ENCODE measurements at places on chromosomes 5 and 9.

DNA sequence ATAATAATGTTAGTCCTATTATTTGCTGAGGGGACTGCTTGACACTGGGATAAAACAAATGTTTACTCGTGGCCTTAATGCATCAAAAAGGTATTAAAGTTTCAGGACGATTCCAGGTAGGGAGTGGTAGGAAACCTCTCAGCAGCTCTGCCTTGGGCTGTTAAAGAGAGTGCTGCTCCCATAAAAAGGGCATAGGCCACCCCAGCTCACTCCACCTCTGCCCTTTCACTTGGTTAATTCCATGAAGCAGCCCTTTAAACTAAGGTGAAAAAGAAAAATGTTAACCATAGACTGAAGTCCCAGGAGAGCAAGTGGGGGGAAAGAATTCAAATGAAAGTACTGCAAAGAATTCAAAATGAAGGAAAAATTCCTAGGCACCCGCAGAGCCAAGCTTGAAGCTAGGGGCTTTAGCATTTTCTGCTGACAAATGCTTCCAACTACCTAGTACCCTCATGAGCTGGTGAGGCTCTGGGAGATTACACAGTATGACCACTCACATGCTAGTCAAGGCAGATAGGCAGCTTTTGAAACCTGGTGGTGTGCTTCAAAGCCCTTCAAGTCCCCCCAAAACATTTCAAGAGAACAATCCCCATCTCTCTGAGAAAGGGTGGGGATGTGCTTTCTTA is 8.5 kb downstream of the KLF9 start:
- DNase-seq: no peak

- DNase-seq: no peak
Measured at GRCh38 chr9:133935328-133936005, 56.7 kb downstream of the VAV2 start.

DNA sequence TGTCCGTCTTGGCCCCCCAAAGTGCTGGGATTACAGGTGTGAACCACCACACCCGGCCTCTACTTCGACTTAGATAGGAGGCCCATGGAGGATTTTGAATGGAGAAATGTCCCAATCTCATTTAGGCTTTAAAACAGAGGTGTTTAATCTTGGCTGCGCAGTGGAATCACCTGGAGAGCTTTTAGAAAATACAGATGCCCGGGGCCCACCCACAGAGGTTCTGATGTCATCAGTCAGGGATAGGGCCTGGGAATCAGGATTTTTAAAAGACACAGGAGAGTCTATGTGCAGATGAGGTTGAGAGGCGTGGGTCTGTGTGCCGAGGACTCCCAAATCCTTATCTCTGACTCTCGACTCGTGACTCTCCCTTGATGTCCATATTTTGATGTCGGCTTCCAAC is 124.0 kb upstream of the BOD1 start:
- no peak for DNase-seq

DNA sequence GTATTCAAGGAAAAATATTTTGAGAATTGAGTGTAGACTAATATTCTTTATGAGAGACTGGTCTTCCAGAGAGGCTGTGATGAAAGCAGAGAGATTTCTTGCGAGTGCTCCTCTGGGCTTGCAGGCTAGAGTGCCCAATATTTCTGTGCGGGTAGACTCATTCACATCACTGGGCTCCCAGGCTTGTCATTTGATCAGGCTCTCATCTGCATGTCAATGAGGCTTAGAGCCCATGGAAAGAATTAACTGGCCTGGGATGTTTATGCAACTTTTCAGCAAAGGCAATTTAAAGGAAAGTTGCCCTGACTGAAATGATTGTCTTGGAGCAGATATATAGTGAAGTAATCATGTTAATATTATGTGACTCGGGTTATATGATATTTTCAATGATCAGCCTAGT is 42.3 kb downstream of the SNCAIP start:
- no peak for DNase-seq

GRCh38 chr5:61820836-61821235 is 485.2 kb upstream of the KIF2A start:
- DNase-seq: no peak

GRCh38 chr9:92290785-92291429 is 2.6 kb downstream of the IARS1 start:
- DNase-seq: no peak

DNA sequence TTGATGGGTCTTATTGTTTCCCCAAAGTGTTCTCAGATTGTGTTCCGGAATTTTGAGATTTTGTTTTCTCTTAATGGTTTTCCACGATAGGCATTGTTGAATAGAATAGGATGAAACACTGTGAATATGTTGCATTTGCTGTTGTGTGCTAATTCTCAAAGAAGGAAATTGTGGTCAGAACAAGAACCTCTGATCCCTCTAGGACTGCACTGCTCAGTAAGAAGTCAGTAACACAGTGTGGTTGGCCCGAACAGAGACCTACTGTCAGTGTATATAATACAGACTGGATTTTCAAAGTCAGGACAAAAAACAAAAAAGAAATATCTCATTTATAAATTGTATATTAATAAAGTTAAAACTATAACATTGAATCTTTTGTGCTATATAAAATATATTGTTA is 494.8 kb downstream of the MAT2B start:
- DNase-seq: no peak

- DNase-seq: no peak
Measured at GRCh38 chr5:116135344-116135743, 50.5 kb downstream of the COMMD10 start.

DNA sequence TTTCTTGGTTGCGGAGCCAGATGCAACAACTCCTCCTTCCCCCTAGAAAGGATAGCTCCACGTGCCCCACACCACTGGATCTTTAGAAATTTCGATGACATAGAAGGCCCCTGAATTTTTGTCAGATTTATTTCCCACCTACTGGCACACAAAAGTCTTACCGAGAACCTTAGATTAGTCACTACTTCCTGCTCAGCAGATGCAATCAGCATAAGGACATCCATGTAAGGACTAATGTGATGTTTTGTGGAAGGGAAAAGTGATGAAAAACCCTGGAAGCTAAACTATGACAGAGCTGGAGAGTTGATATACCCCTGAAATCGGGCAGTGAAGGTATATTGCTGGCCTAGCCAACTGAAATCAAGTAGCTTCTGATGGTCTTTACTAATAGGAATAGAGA is 125.5 kb upstream of the NFIL3 start:
- no peak for DNase-seq

DNA sequence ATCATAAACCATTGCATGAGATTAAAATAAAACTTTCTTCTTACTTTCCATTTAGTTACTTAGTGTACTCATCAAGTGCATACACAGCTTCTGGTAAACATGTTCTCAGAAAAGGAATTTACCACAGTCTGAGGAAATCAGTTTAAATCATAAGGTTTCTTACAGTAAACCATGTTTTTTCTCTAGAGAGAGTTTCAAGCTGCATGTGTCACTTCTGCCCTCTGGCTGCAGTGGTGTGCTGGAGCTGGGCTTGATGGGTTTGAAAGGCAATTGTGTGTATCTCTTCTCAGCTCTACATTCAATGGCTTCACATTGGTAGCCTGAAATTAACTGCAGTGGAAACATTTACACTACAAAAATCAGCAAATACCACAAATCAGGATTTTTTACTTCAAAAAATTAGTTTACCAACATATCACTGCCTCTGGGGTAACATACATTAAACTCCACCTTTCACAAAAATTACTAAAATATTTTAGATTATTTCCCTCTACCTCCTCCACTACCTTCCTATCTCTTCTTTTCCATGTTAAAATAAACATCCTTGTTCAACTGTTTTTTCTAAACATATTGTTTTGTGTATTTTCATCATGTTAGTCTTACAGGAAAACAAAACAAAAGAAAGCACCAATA is 414.3 kb downstream of the ANXA1 start:
- DNase-seq: peak; percentile 31

DNA sequence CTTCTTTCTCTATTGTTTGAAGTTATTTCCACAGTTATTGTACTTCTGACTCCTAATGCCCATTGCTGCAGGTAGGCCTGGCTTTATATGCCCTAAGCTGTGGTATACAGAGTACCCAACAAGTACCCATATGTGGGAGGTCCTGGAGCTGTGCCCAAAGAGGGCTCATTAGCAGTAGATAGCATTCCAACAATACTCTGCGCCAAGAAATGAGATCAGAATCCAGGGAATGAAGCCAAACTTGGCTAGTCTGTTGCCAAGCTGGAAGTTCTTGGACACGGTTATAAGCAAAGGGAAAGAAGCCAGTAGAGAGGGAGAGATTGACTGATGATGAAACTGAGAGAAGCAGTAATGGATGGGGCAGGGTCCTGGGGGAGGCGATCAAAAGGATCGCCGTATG is 29.7 kb upstream of the FAM169A start:
- peak; percentile 17 for DNase-seq

DNA sequence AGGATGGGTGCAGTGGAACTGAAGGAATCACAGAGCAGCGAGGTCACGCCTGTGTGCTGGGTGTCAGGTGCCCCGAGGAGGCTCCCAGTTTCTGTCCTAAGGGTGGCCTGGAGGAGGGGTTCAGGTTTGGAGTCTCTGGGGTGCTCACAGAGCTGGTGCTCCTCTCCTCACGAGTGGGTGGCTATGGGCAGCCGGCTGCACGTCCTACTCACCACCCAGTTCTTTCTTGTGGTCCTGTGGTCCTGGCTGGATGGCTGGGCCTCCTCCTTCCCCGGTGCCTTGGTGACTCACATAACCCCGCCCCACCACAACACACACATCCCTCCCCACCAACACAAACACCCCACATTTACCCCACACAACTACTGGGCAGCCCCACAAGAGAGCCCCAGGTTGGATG is 9.9 kb upstream of the PTGS1 start:
- no peak for DNase-seq

DNA sequence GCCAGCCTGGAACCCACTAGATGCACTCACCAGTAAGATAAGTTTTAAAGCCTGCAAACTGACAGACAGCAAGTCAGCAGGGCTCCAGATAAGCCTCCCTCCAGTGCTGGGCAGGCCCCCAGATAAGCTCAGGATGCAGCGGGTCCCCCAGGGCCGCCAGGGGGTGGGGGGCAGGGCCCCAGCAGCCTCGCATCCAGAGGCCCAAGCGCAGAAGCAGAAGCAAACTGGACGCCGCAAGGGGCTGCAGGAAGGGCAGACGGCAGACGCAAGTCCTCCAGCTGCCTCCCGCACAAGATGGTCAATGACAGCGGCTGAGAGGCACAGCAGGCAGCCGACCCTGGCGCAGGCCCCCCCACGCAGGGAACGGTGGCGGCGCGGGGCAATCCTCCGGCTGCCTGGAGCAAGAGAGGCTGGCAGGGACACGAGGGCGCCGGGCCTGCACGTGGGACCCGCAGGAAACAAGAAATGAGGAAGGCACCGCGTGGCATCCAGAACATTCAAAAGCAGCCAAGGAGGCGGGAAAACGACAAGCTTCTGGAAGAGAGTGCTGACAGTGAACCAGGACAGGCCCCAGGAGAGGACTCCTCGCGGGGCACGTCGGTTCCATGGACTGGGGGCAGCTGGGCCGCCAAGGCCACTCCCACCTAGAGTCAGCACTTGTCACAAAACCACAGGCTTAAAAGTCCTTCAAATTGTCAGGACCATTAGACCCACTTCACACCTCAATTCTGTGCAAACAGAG is 49.8 kb downstream of the ROR2 start:
- DNase-seq: no peak

DNA sequence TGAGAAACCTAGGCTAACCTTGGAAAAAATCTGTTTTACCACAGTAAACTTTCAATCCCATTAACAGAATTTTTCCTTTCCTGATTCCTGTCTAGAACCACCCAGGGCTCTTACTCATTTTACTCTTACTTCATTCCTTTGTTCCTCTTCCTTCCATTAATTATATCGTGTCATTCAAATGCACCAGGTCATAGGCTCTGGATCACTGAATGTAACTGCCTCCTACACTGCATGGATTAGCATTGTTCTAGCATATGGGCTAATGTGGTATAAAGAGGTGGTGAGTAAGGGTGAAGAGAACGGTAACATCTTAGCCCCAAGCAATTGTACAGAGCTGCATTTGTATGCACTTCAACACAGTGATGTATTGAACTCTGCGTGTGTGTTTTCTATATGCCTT is 49.5 kb upstream of the SPINK5 start:
- DNase-seq: no peak

DNA sequence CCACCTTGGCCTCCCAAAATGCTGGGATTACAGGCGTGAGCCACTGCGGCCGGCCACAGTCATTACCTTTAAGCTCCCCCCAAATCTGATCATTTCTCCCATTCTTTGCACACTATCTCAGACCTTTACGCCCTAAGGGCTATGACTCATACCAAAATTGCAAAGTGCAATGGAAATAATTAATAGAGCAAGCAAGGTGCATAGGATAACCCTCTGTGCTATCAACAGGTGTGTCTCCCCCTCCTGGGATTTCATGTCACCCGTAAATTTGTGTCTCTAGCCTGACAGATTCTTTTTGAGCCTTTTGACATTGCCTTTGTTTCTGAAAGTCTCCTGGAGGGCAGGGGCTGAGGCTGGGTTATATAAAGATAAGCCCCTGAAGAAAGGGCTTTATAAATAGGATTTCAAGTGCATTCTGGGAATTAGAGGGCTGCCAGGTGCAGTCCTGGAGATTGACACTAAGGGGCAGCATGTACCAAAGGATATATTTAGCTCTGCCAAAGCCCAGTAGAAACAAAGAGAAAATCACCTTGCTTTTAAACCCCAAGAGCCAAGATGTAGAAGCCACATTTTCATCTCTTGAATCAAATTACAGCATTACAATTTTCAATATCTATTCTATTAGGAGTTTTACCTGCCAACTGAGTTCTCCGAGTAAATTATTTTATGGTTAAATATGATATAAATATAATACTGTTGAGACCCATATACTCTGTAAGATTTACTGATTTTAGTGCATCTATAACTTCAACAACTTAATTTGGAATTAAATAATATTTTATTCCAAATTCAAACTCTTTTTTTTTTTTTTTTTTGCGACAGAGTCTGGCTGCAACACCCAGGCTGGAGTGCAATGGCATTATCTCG is 18.2 kb downstream of the S100Z start:
- DNase-seq: peak; percentile 66

- no peak for DNase-seq
Measured at GRCh38 chr5:138601444-138601843, 26.2 kb upstream of the HSPA9 start.

DNA sequence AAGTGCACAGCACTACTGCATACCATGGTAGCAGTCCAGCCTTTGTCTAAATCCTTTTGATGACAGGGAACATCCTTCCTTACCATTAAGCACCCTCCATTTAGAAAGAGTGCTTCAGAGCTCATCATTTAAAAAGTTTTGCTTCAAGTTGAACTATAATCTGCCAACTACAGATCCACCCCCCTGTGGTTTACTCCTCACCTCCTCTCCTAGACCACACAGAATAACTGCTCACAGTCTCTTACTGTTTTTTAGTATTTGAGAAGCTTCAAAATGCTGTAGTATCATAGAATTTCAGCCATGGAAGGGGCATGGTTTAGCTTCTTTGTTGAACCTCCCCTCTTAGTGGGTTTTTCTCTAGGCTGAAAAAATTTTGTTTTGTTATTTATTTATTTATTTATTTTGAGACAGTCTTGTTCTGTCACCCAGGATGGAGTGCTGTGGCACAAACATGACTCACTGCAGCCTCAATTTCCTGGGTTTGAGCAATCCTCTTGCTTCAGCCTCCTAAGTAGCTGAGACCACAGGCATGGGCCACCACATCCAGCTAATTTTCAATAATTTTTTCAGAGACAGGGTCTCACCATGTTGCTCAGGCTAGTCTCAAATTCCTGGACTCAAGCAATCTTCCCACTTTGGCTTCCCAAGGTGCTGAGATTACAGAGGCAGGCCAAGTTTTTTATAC is 384.3 kb upstream of the RFX3 start:
- DNase-seq: no peak
